Activated T-cell treated with anti-CD3 and anti-CD28 coated beads, Interleukin-2, amount 50 U/mL, for 4 hours (primary cell): ENCODE measurements at places on chromosomes 7 and 10. TPM values are rescaled to one million over a fixed set of nuclear protein-coding genes. Genes with fewer than 3 reads are reported as not detected.

- DNase-seq, result no peak
Observed at GRCh38 chr7:39683216-39683845, 60.0 kb downstream of the RALA start.

DNA sequence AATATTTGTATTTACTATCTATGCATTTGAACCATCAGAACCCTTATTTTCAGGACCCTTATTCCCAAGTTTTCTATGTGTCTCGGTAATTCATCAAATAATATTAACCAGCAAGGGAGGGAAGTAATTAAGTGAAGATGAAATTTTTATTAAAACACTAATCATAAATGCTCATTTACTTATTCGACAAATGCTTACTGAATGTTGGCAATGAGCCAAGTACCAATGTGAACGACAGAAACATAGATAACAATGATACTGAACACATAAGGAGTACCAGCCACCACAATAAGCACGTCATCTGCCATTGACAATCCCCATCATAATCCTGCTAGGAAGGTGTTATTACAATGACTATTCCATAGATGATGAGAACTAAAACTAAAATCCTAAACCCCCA lies 45.5 kb downstream of the GRM8 start:
- DNase-seq, result no peak

- no peak for DNase-seq
Observed at GRCh38 chr10:97047083-97047736, 138.5 kb downstream of the SLIT1 start.

DNA sequence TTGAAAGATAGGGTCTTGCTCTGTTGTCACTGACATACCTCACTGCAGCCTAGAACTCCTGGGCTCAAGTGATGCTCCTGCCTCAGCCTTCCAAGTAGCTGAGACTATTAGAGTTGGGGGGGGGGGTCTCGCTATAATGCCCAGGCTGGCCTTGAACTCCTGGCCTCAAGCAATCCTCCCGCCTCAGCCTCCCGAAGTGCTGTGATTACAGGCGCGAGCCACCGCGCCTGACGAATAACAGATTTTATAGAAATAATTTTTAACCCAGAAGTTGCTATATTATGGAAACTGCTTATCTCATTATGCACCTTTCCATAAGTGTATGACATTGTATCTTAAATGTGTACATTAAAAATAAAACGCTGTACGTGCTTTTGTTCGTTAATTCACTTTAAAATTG lies 846 bp downstream of the ANKRD26 start:
- DNase-seq, result no peak

- no peak for DNase-seq
Observed at GRCh38 chr10:43471146-43471545, 34.2 kb downstream of the ZNF487 start.

DNA sequence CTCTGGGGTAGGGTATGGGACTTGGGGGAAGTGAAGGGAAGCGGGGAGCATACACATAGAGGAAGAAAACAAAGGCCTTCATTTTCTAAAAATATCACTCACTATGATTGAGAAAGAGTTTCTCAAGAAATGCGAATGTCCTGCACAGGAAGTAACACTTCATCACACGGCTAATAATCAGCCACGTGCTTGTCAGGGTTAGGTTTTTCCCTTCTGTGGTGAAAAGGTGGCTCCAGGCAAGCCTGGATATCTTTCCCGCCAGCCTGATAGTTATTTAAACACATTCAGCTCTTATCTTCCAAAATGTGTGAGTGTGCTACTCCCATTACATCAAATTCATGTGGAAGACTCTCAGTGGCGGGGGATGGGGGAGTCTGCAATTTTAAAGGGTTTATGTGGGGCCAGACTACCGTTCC lies 166.4 kb upstream of the ADO start:
- no peak for DNase-seq

DNA sequence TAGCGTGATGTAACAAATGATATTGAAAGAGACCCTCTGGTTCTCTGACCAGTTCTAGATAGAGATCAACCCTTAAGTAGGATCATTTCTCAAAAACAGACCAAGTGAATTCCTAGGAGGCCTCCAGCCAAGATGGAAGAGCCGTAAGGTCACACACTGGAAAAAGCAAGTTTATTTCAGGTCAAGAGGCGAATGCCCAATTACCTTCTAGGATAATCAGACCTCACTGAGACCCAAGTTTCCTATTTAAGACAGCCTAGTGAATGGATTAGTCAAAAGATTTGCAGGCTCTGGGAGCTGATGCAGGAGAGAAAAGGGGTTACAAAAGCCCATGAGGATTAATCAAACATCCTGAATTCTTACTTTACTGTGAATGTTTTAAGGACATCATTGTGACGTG lies 486.1 kb upstream of the NRP1 start:
- DNase-seq, result no peak

DNA sequence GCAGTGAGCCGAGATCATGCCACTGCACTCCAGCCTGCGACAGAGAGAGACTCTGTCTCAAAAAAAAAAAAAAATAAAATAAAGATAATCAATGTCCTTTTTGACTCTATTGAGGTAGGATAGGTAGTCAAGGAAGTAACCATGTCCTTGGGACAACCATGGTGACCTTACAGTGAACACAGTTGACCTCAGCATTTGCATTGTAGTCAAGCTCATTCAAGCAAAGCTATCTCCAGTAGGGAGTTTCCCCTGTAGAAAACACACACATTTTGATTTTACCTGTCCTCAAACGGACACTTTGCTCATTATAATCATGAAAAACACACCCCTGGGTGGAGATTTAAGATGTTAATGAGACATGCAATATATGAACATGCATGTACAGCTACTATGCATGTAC lies 171.7 kb downstream of the KIF20B start:
- no peak for DNase-seq

Gene PDE6C
- not detected for total RNA-seq

Gene PCDH15
- not detected for total RNA-seq

Gene NAT16
- not detected for total RNA-seq

Gene ATRNL1
- 0.11 TPM for total RNA-seq
